ENCODE measurements at places on chromosomes 3 and 15. TPM values are rescaled to one million over a fixed set of nuclear protein-coding genes. Genes with fewer than 3 reads are reported as not detected.
A peak's percentile ranks its signal among the peaks of the same experiment; 100 is the strongest.

- no peak for DNase-seq
Observed at GRCh38 chr3:170713653-170714052, 127.8 kb upstream of the SLC7A14 start.

- no peak for DNase-seq
Observed at GRCh38 chr3:43093006-43093405, 12.9 kb downstream of the POMGNT2 start.

DNA sequence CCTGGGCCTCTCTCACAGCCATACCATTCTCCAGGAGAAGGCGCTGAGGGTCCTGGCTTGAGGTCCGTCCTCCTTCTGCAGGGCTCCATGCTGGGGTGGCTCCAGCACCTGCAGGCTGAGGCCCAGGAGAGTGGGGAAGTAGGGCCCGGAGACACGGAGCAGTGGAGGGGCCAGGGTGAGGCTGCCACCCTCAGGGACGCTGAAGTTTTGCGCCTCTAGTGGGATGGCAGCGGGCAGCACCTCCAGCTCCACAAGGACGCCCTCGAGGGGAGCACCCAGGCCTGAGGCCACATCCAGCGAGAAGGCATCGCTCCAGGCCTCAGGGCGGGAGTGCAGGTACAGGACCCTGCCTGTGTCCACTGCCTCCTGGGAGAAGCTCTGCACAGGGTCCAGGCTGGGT is 27.5 kb downstream of the CSPG4 start:
- DNase-seq: no peak

GRCh38 chr3:185900228-185900627 is 37.6 kb downstream of the TRA2B start:
- peak; percentile 11 for DNase-seq

GRCh38 chr3:71512000-71512399 is 71.5 kb downstream of the FOXP1 start:
- no peak for DNase-seq

- no peak for DNase-seq
Observed at GRCh38 chr15:101559952-101560351, 70.4 kb upstream of the PCSK6 start.

BSN gene
- polyA plus RNA-seq: 1.4 TPM

GRCh38 chr15:81000624-81001151 is at the start of gene TLNRD1:
Gene TLNRD1, plus strand, starts transcription at chr15:81000923. Its CDS starts 1,349 bp downstream, at chr15:81002272.
- peak; percentile 74 for DNase-seq

Data from right renal pelvis (tissue), 4 donors.